SK-N-SH (cell line): ENCODE measurements at places on chromosomes 7 and 10.

GRCh38 chr7:148084138-148084537, 506.4 kb upstream of the C7orf33 start:
- H3K4me3 ChIP-seq = no peak overlapping the region
- peaks cover 9% of the 10 kb centered on the region for H3K4me1 ChIP-seq
- peak; percentile 77 for DNase-seq
- H3K36me3 ChIP-seq = peaks cover 7% of the 10 kb centered on the region
- peak overlapping the region; percentile 58; the same call in 1 of the 2 replicates for H3K27ac ChIP-seq
- H3K27me3 ChIP-seq = no peaks in the 10 kb centered on the region

DNA sequence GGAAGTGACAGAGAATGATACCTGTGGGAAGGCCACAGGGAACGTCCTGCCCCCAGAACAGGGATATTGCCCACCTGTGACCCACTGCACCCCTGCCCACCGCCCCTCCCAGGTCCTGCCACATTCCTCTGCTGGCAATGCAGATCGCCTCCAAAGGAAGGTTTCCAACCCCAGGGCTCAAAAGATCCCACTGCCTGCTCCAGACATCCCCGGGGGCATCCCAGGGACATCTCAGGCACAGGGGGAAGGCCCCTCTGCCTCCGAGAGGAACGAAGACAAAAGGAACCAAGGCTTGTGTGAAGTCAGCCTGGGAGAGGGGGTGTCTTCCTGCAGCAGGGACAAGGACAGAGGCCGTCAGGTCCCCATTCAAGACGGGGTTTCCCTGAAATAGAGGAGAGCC, 28.5 kb downstream of the NUDT1 start:
- no peak for DNase-seq
- H3K4me1 ChIP-seq = peaks cover 14% of the 10 kb centered on the region; the same call in 1 of the 2 replicates
- H3K36me3 ChIP-seq = peaks cover 8% of the 10 kb centered on the region
- H3K27ac ChIP-seq = no peak overlapping the region

- H3K4me1 ChIP-seq = no peaks in the 10 kb centered on the region
- peaks cover 4% of the 10 kb centered on the region for H3K36me3 ChIP-seq
- H3K4me3 ChIP-seq = no peak overlapping the region
- no peak overlapping the region for H3K27ac ChIP-seq
These were observed 207.4 kb downstream of the GPR158 start for GRCh38 chr10:25382029-25382810.

GRCh38 chr10:125060826-125061556, 99.4 kb downstream of the CTBP2 start:
- peak; percentile 86 for DNase-seq
- H3K27ac ChIP-seq = peak overlapping the region; percentile 52
- H3K4me3 ChIP-seq = no peak overlapping the region
- H3K36me3 ChIP-seq = no peaks in the 10 kb centered on the region
- H3K27me3 ChIP-seq = no peaks in the 10 kb centered on the region

DNA sequence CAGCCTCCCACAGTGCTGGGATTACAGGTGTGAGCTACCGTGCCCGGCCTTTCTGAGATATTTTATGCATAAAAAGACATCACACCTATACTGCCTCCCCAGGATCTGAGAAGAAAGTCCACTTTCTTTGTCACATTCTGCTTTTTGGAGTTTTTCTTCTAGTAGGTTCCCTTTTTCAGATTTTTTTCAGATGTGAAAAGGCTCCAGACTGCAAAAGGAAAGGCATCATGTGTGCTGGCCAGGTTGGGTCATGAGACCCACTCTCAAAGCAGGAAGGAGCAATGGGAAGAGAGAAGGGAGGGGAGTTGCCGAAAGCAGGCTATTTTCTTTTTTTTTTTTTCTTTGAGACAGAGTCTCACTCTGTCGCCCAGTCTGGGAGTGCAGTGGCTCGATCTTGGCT, 10.8 kb downstream of the BLVRA start:
- no peak for DNase-seq
- H3K27me3 ChIP-seq = no peaks in the 10 kb centered on the region
- H3K27ac ChIP-seq = no peak overlapping the region
- H3K36me3 ChIP-seq = peaks cover 22% of the 10 kb centered on the region; the same call in 1 of the 2 replicates
- H3K4me3 ChIP-seq = no peak overlapping the region

DNA sequence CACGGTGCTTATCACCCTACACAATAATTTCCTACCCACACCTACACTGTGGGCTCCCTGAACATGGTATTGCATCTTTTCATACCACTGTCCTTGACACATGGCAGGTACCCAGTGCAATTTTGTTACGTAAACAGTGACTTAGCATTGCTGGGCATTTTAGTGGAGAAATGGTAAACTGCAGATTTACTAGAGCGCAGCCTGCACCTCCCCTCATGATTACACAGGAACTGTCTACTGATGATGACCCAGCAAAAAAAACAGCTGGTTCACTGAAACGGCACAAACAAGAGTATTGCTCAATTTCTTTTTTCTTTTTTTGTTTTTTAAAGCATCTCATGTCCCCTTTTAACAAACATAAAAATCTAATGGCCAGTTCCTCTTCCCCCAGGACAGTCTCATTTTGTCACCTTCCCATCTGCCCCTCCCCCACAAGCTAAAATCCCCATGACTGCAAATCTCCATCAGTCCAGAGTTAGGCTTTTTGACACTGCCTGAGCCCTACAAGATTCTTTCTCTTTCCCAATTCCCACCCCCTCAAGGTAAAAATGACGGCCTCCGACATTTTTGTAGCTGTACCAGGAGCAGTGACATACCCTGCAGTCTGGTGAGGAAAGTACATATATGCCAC, 2.8 kb downstream of the ZNF746 start:
- H3K4me1 ChIP-seq = peaks cover 12% of the 10 kb centered on the region
- no peaks in the 10 kb centered on the region for H3K27me3 ChIP-seq
- DNase-seq = no peak

DNA sequence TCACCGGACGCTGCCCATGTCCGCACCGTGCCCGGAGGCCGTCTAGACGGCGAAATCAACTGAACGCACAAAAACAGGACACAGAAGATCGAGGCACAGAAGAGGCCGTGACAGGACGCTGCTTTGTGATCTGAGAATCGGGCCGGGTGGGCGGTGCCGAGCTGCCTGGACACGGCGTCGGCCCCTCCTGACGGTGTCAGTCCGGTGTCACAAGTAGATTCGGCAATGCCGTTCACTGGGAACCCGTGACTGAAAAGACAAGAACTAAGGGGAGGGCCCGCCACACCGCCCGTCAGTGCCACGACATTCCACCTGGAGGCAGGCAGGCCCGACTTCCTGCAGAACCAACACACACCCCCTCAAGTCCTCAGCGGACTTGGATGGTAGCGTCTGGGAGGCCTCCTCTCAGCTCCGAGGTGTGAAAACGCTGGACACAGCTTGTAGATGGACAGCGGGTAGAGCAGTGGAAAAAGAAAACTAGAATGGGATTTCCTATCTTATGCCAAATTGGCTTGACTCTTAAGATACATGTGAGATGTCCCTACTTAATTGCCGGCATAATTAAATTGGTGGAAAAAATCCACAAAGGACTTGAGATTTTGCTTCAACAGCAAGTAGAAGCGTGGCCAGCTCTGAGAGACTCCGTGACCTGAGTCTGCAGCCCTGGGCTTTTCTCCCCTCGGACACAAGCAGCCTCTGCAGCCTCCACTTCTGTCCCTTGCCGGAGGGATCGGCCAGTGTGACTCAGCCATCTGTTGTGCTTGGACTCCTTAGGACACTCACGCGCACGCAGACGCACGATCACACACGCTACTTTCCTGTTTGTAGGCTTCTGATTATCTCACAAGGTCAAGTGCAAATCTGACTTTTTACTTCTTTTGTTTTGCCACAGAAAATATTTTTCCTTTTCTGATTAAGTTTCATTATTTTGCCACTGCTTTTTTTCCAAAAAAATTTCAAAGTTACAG, 269.0 kb downstream of the DIP2C start:
- H3K4me1 ChIP-seq = no peaks in the 10 kb centered on the region
- H3K27me3 ChIP-seq = no peaks in the 10 kb centered on the region
- no peak overlapping the region for H3K4me3 ChIP-seq
- no peak for DNase-seq
- H3K27ac ChIP-seq = no peak overlapping the region

- H3K4me1 ChIP-seq = no peaks in the 10 kb centered on the region
- DNase-seq = no peak
- no peaks in the 10 kb centered on the region for H3K27me3 ChIP-seq
- no peak overlapping the region for H3K4me3 ChIP-seq
- H3K27ac ChIP-seq = no peak overlapping the region
- H3K36me3 ChIP-seq = peaks cover 12% of the 10 kb centered on the region
These were observed 40.7 kb downstream of the OGDH start for GRCh38 chr7:44646921-44647636.
